H4 (cell line): ENCODE measurements at places on chromosomes 16 and 17.

- no peak for DNase-seq
Measured at GRCh38 chr17:49358641-49359247, 3.3 kb downstream of the ZNF652 start.

DNA sequence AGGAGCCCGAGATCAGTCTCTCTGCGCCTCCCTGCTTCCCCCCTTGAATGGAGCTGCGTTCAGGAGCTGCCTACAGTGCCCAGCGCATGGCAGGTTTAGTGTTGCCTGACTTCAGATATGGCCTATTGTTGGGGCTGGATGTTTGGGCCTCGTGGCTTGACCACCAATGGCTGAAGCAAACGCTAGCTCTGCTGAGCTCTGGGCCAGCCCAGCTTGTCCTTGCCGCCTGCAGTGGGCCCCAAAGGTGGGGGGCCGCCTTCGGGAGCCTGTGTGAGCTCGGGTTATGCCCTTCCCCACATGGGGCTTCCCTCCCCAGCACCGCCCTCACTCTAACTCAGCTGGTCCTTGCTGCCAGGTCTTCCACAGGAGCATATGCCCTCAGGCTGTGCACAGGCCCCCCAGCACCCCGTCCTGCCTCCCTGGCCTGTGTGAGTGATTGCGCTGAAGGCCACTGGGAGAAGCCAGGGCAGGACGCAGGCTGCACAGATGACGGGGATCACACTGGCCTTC lies 2.0 kb upstream of the METTL26 start:
- DNase-seq = no peak

DNA sequence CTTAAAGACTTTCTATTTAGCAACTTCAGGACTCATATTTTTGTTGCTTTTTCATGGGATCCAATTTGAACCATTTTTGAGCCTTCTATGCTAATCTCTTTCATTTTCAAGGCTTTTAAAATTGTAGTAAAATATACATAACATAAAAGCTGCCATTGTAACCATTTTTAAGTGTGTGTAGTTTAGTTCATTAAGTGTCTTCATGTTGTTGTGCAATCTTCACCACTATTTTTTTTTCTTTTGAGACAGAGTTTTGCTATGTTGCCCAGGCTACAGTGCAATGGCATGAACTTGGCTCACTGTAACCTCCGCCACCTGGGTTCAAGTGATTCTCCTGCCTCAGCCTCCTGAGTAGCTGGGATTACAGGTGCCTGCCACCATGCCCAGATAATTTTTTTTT lies 451.6 kb downstream of the TMEM114 start:
- DNase-seq = no peak

- no peak for DNase-seq
Measured at GRCh38 chr16:84759061-84759460, 59.3 kb downstream of the USP10 start.

DNA sequence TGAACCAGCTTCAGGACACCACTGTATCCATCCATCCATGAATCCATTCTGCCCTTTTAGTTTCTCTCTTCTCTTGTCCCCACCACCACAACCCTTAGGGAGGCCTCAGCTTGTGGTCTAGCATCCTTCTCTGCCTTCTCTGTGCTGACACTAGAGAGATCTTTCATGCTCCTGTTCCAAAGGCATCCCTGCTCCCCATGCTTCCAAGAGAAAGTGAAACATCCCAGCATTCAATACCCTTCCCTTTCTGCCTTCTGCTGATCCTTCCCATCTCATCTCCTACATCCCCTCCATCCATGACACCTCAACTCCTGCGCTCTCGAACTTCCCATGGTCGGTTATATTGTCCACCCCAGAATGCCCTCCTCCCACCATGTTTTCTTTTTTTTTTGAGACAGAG lies 10.0 kb downstream of the RAPGEFL1 start:
- DNase-seq = no peak

DNA sequence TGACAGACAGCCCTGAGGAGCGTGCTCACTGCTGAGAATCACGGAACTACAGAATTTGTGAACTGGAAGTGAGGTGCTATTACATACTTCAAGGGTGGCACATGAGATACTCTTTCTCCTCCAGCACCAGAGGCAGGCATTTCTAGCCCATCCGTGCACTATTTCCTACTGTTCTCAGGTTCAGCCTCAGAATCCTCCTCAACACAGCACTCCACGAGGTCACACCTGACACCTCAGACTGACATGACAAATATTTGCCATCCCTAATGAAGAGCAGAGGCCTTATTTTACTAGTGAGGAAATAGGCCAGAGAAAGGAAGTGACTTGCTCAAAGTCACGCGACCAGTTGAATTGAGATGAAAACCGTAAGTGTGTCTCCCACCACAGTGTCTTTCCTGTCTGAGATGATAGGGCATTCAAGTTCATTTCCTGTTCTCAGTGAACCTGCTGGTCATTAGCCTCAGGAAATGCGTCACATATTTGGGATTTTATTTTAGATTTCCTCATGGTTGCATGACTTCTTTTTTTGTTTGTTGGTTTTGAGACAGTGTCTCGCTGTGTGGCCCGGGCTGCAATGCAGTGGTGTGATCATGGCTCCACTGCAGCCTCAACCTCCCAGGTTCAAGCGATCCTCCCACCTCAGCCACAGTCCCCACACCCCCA lies 23.6 kb downstream of the SEZ6 start:
- no peak for DNase-seq

DNA sequence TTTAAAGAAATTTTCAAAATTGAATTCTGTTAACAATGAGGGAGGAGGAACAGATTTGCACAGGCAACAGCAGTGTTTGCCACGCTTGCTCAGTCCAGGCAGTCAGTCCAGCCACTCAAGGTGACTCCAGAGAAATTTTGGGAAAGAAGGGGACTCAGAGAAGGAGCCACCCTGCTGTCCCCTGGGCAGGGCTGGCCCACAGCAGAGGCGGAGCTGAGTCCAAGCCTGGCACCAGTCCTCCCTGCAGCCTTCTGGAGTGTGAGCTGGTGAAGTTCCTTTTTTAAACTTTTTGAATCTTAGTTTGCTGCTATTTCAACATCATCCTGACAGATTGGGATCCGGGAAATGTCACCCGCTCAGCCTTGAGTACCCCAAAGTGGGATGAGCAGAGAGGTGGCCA lies 14.5 kb upstream of the SLC47A2 start:
- no peak for DNase-seq

DNA sequence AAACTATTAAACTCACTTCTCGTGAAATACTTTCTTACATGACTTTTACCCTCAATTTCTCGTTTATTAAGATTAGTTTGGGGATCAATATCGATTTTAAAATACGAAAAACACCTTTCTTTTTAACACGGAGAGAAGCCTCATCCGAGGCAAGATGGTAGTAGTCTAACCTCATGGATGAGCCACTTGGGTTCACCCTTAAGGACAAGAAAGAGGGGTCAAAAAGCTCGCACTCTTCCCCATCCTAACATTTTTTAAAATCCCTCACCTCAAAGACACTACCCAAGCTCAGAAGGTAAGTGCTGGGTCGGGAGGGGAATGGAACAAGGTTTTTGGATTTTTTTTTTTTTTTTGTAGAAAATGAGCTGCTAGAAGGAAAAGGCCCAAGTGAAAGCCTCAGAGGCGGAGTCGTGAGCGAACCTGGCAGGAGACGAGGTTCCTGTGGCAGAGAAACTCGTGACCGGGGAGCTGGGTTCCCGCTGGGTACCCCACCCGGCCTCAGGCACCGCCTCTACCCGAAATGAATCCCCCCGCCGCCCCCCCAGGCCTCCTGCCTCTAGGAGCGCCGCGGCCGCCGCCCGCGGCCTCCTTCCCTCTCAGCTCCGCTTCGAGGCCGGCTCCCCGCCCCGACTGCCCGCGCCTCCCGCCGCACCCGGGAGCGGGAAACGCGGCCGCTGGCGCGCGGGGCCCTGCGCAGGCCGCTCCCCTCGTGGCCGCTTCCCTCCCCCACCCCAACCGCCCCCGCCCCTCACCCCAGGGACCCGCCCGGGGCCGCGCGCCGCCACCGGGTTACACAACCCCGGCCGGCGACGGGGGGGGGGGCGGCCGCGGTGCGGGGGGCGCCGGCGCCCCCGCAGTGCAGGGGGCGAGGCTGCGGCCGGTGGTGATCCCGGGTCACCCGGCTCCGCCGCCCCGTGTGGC lies 1.6 kb downstream of the NUFIP2 start:
- peak; percentile 25 for DNase-seq

GRCh38 chr16:58027161-58027915 lies 1.8 kb downstream of the MMP15 start:
- no peak for DNase-seq

DNA sequence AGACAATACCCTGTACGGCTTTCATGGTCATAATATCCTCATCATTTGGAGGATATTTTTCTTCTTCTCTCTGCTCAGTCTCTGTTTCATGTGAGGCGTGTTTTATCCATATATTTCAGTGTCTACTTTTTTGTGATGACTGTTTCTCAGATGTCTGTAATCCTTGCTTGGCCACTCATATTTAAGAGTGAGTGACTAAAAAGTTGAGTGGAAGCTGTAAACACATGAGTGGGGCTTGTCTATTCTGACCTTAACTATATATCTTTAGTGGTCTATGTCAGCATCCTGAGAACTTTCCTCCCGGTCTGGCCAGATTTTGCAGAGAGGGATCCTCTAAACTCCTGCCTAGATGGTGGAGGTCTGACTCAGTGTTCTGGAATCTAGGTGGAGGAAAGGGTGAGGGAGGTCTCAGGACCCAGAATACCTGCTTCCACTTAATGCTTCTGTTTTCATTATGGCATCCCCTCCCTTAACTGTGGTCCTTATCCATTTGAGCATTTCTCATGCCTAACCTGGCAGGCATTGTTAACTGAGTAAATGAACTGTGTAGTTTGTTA lies 6.0 kb downstream of the DDX19B start:
- no peak for DNase-seq

DNA sequence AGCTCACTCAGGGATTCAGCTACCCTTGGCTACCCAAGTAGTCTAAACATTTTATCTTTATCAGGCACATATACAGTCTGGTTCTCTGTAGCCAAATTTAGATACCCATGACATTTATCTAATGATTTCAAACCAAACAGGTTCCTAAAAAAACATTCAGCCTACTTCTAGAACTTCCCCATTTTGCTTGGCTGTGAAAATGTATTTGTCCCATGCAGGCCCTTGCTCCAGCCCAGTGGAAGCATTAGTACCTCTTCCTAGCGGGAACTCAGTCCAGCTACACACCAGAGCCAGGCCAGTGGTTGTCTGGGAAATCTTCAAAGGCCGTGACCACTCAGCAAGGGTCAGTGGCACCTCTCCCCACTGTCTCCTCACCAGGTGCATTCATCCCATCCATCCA lies 26.2 kb upstream of the NAGLU start:
- DNase-seq = no peak

DNA sequence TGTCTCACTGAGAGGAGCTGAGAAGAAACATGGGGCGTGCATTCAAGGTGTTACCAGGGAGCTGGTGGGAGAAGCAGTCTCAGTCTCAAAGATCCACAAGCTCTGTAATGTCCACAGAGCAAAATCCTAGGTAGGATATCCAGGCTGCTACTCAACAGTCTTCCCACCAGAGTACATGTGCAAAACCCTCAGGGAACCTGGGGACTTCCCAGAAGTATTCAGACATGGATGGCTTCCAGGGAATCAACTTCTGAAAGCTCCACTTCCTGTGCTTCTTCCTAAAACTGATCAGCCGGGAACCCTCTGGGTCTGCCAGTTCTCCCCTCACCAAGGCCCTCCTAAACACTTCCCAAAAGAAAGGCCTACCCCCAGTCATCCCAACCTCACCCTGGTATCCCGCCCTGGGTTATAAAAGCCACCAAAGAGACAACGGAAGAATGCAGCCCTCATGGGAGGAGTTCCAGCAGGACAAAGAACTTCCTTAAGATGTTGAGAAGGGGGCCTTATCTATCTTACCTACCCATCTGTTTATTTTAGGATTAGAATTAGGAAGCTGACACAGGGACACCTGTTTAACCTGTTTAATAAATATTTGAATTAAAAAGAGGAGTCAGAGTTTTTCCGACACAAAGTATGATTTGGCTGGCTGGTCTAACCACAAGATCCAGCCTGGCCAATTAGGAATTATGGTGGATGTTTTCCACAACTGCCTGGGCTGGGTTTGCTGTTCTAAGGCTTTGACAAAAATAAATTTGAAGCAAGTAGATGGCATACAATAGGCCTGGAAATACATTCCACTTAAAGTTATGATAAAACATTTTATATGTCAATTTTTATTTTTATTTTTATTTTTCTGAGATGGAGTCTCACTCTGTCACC lies 37.0 kb downstream of the CUEDC1 start:
- DNase-seq = no peak

GRCh38 chr16:66364117-66364958 lies 2.2 kb upstream of the CDH5 start:
- no peak for DNase-seq

GRCh38 chr16:83615141-83615952 lies 192.4 kb upstream of the HSBP1 start:
- no peak for DNase-seq

DNA sequence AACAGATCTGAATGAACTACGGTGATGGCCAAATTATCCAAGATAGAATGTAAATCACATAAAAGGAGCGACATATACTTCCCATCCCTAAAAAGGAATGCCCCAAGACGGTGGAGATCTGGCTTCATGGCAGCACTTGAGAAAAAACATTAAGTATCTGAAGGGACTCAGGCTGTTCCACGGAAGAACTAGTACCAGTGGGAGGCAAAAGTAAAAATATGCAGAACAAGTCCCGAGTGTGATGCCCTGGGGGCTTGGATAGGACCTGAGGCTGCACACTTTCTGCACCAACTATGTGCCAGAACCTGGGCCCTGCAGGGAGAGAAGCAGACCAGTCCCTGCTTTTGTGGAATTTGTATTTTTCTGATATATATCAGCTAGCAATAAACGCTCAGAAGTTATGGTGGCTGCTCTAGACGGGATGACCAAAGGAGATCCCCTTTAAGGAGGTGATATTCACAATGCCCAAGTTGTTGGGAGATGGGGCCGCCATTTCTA lies 539 bp upstream of the CKLF start:
- DNase-seq = no peak

GRCh38 chr17:81378941-81379511 lies 16.2 kb upstream of the BAHCC1 start:
- no peak for DNase-seq

- DNase-seq = no peak
Measured at GRCh38 chr17:36628576-36628975, 27.2 kb downstream of the MRM1 start.

DNA sequence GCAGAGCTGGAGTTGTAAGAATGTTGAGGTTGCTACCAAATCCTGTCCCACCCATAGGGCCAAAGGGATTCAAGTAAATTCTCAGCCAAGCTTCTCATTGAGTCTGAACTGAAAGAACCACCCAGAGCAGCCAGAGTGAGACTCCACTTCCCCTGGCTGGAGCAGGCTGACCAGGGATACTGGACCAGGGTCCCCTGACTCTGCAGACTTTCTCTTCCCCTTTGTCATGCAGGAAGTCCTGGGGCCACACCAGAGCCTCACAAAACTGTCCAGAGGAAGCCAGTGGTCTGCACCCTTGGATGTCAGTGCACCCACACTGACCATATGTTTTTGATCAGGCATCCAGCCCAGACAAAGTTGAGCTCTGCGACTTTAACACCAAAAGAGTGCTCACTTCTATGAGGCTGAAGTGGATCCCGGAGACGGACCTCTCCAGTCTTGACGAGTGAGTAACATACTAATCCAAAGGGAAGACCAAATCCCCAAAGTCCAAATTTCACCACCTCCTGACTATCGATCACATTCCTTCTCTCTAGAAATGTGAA lies 4.1 kb downstream of the NXN start:
- DNase-seq = no peak
